ENCODE measurements at places on chromosomes 4 and X.

DNA sequence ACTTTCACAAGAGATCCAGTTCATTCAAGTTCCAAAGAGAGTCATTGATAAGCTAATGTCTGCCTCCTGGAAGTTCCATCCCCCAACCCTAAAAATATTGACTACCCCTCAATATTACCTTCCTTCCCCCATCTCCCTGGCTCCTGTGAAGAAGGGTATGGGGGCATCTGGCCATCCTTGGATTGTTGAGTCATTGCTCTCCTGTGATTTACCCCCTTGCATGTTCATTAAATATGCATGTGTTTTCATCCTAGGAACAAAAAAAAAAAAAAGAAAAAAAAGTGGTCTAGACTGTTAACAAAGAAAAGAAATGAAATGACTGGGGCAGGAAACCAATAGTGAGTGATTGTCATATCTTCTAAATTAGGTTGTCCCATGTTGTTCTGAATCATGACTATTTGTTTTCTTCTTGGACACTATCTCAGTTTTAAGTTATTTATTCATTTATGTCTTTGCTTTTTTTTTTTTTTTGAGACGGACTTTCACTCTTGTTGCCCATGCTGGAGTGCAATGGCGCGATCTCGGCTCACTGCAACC lies 51.9 kb upstream of the HUWE1 start:
- no peak for DNase-seq

DNA sequence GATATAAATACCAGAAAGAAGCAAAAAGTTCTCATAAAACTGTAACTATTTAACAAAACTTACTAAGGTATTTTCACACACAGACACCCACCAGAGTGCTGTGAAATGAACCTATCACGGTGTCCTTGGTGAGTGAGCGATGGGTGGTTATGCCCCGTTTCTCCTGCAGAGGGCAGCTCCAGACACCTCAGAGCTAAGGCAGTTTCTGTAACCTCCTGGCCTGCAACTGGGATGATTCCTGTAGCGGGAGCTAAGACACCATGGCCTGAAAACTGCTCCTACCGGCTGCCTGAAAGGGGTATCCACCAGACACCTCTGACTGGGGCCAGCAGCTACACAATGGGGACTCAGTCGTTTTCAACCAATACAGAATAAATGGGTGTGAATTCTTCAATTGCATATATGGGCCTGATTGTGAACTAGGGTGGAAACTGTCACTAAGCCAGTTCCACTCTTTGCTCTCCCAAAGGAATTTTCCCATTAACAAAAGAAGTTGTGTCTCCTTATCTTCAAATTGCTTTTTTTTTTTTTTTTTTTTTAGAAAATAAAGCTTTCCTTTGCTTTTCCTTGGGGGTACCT lies 2375.8 kb upstream of the TENM3 start:
- no peak for DNase-seq

GRCh38 chrX:25049357-25049756 lies 33.6 kb upstream of the ARX start:
- no peak for DNase-seq

- DNase-seq, result no peak
These were observed 205.9 kb downstream of the LDB2 start for GRCh38 chr4:16692524-16692923.

- DNase-seq, result no peak
These were observed 21.2 kb upstream of the MID2 start for GRCh38 chrX:107804427-107804826.

- no peak for DNase-seq
These were observed 43.4 kb downstream of the OSTC start for GRCh38 chr4:108693819-108694218.

DNA sequence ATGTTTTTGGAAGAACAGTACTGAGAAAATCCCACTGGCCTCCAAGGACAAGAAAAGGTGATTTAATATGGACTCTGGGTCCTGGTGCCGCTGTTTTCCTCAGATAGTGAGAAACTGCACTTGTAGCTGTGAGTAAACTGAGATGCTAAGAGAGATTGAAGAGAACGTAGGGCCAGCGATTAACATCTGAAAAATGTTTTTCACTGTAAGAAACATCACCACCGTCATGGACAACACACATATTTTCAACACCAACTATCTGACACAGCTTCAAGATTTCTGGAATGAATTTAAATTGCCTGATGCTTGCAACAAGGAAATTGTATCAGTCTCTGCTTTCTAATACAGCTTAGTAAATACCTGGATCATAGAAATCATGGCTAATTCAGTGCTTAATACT lies 158.2 kb upstream of the SMIM31 start:
- DNase-seq, result no peak

DNA sequence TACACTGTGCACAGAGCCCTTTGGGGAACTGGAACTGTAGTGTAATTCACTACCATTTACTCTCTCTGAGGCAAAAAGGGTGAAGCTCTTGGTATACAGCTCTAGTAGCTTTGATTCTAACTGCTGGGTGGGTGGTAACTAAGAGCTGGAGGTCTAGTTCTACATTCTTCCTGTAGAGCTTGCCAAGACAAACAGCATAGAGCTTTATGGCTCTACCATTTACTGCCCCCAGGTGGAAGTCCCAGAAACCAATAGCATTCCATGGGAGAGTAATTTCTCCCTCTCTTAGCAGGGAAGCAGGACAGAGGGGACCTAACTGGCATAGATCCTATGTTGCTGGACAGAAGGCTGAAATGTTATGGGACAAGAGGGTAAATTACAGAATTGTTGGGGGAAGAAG lies 26.7 kb downstream of the HDAC8 start:
- no peak for DNase-seq

DNA sequence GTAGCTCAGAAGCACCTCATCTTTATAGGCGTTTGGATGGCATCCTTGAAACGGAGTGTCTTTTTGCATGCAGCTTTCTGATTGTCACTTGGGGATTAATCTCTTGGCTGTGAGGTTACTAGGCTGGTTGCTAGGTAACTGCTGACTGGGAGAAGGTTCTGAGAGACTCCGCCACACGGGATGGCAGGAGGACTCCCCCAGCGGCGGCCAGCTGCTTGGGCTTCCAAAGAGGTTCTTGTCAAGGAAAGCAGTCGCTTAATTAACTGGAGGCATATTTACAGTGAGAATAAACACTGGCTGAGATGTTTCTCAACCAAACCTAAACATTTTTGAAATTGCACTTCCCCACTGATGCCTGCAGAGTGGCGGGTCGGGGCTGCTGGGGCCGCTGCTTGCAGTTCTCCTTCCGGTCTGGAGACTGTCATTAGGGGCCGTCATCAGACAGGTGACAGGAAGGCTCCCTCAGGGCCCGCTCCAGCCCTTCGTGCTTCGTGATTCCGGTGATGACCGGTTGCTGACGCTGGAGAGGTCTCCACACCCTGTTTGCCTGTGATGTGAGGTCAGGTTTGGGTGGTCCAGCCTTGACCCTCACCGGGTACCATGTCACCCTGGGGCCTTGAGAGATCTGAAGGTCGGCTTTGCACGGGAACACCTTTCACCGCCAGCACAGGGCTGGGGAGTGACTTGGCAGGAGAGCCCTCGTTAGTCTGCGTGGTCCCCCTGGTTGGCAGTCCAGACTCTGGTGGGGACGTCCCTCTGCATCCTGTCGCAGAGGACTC lies 9.1 kb downstream of the NSG1 start:
- DNase-seq, result no peak

DNA sequence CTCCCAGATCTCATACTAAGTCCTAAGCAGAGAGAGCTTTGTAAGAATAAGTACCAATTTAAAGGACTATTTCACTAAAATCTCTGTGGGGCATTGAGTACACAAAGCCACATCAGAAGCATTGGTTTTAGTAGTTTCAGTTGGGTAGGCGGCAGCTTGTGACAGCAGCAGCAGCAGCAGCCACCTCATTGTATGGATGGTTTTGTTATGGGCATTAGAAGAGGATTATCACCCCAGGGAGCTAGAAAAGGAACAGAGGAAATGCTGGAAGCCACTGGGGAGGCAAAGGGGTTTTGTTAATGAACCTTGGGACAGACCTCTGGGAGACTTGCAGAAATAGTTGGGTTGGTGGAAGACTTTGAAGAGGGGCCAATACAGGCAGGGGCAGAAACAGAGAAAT lies 93.9 kb upstream of the FRMPD3 start:
- no peak for DNase-seq

DNA sequence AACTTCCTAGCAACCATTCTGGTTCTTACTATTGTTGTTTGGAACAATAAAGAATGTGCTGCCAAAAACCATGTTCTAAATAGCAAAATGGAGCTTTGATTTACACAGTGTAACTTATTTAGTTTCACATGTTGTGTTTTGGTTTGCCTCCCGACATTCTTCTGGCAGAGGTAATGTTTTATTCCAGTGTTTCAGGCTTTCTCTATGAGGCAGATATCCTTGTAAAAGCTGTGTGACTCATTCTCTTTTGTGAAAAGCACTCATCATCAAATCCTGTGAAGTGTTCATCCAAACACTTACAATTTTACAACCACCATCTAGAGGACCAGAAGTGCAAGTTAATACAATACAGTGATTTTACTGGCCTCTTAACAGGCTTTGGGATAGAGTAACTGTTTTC lies 219.0 kb upstream of the GIMD1 start:
- DNase-seq, result no peak

DNA sequence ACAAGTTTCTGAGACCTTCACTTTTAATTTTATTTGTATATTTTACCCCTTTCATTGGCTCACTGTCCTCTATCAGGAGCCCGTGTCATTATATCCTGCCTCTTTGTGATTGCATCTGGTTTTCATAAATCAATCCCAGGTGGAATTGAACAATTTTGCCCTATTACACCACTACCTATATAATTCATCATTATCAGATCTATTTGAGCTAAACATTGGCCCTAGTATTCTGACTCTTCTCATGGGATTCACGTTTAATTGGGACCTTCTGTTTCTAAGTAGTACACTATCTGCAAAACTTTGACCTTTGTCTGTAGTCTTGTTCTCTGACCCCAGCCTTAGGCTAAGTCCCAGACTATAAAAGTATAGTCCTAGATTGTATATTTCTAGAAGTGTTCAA lies 114.1 kb downstream of the FAT4 start:
- DNase-seq, result no peak

GRCh38 chrX:53044995-53045394 lies 3.6 kb upstream of the GPR173 start:
- DNase-seq, result no peak

DNA sequence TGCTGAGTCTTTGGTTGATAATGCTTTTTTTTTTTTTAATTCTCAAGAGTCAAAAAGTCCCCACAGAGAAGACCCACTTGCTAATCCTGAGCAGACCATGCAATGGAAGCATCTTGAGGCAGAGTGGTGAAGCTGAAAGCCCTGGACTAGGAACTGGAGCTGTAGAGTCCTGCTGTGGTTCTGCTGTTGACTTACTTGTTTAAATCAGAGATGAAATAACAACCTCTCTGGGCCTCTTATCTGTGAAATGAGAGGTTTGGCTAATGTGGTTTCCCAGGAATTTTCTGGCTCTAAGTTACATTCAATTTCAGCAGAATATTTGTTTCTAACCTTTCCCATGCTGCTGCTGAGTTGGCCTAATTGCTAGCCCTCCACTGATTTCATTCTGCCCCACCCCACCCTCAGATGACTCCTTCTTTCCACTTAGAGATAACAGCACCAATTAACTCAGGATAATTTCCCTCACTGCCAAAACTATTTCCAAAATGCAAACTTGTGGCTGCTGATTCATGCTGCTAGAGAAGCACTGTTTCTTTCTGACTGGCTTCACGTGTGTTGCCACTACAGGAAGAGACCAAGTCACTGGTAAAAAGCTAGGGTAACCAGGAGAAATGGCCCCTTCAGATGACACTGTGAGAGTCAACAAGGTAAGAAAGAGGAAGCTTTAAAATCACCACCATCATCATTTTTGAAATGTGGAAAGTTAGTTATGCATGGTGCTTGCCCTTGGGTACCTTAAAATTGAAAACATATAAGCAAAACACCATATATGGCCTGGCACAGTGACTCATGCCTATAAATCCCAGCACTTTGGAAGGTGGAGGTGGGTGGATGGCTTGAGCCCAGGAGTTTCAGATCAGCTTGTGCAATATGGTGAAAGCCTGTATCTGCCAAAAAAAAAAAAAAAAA lies 326.4 kb downstream of the DCHS2 start:
- DNase-seq, result no peak

GRCh38 chrX:7132335-7133049 lies 15.0 kb upstream of the STS start:
- DNase-seq, result no peak
